SJSA1 (cell line): ENCODE measurements at places on chromosomes 5 and 9. TPM values are rescaled to one million over a fixed set of nuclear protein-coding genes. Genes with fewer than 3 reads are reported as not detected.

- no peak for DNase-seq
These were observed 19.0 kb downstream of the C9orf152 start for GRCh38 chr9:110188991-110189390.

DNA sequence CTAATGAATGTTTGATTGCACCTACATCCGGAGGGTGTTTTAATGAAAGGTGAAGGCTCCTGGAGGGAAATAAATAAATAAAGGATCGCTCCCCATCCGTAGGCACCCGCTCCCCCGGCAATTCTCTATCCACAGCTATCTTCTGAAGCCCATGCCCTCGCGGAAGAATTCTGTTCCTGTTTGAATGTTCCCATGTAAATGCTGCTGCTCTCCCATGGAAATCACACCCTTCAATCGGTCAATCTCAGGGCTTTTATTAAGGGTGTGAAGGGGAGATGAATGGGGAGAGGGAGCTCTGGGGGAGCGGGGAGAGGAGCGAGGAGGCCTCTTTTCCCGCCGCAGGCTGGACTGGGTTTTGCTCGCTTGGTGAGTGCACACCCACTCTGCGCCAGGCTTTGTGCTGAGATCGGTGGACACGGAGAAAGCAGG lies 21.1 kb upstream of the ARAP3 start:
- no peak for DNase-seq

DNA sequence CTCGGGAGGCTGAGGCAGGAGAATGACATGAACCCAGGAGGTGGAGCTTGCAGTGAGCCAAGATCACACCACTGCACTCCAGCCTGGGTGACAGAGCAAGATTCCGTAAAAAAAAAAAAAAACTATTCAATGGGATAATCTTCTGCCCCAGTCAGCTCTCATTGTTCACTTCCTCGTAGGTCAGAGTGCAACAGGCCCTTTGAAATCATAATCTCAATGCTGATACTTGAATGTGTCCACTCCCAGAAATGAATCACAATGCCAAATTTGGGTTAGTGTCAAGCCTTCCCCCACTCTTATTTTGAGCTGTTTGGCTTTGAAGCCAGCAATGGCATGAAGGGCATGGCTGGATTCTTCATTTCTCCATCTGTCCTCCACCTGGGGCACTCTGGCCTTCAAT lies 610.3 kb upstream of the KLF4 start:
- DNase-seq: no peak

GRCh38 chr5:100904259-100904861 lies 1.3 kb upstream of the ST8SIA4 start:
- DNase-seq: no peak

DNA sequence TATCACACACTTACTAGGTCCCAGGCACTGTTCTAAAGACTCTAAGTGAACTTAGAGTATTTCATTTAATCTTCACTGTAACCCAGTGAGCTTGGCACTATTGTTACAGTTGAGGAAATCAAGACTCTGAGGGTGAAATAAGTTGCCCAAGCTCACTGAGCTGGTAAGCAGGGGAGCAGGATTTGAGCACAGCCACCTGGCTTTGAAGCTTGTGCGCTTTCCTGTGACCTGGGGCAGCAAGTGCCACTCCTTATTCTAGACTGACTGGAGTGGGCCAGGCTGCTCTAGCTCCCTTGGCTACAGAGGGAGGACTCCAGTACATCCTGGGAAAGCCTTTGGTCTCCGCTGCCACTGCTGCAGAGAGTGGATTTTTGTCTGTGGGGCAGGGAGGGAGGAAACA lies 50.0 kb downstream of the RGS3 start:
- DNase-seq: no peak

DNA sequence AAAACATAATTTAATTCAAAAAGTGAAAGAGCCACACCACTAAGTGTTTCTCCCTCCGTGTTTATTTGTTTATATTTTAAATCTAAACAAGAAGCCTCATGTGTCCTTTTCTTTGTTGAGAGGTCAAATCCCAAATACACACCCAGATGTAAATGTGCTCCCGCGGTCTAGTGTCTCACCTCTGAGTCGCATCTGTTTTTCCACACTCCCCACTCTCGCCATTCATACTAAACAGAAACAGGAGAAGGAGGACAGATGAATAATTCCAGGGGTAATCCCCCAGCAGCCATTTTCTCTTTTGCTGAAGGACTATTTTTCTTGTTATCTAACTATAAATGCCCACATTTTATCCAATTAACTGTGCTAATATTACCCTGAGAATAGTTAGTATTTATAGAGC lies 361.6 kb upstream of the RIOK2 start:
- DNase-seq: no peak

DNA sequence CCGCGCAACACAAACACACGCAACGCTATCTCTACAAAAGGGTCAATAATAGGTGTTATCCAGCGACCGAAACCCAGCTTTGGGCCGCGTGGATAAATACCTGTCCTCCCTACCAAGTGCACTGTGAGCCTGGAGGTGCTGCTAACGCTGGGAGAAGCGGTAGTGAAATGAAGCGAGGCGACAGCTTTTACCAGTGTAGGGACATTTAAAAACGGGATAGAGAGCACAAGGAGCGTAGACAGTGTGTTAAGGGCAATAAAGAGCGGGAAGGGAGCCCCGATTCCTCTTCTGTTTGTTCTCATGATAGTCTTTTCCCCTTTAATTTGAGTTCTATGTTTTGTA lies 421 bp upstream of the DEPDC1B start:
- no peak for DNase-seq

DNA sequence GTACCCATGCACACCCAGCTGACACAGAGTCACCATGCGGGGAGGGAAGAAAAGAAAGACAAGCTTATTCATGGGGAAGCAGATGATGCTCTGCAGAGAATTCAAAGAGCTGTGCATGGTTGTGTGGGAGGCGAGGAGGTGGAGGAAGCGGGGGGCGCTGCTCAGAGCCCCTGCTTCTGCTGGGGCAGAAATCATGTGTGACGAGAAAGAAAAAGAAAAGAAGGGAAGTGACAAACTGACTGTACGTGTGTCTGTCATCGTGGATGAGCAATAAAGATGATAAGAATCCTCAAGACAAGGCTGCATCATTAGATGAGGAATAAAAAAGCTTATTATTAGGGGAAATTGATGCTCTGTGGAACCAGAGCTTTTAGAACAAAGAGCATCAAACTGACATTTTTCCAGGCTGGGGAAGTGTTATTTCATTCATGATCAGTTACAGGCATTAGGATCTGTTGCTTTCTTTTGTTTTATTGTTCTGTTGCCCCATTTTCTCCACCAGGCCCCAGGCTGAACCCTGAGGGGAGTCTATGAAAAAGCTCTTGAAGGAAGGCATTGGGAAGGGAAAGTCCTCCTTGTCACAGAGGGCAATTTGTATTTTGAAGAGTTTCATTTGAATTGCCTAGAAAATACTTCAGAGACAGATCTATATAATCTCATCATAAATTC lies 20.3 kb upstream of the SH3RF2 start:
- no peak for DNase-seq

DNA sequence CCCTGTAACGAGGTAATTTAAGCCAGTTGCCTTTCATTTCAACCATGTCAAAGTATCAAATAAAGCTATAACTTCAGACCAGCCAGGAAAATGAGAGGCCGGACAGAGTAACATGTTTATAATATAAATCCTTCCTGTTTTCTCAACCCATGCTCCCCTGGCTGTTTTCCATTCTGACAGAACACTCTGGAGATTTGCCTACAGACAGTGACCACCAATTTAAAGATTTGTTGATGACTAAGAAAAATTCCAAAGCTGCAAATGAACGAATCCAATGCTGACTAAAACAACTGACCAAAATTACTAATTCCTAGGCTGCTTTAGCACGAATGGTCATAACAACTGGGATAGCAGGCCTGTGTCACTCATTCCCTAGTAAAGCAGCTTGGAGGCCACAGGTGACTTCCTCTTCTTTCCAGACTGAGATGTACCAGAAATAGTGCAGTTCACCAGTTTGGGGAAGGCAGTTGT lies 141.4 kb downstream of the AOPEP start:
- DNase-seq: peak; percentile 68

DNA sequence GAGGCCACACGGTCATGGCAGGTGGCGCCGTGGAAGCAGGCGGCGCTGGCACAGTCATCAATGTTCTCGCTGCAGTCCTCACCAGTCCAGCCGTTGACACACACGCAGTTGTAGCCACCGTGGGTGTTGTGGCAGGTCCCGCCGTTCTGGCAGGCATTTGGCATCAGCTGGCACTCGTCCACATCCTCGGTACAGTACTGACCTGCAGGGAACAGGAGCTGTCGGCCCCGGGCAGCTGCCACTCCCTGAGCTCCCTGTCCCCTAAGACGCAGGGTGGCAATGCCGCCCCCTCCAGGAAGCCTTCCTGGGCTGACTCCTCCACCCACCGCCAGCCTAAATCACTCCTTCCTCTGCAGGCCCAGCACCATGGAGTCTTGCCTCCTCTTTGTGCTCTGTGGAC lies 27.2 kb downstream of the NOTCH1 start:
- DNase-seq: no peak

GRCh38 chr5:111670826-111671492 lies 86.0 kb downstream of the NREP start:
- no peak for DNase-seq

DNA sequence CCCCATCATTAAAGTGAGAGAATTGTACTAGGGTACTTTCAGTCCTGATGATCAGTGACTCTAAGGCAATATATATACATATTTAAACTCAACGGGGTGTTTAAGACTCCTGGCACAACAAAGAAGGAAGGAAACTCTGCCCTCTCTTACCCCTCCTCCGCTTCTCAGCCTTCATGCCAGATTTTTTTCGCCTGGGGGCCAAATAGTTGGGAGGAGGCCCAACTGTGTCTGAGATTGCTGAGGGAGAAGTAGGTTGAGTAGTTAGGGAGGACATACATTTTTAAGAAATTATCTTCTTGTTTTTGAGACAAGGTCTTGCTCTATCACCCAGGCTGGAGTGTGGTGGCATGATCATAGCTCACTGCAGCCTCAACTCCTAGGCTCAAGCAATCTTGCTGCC lies 127.7 kb upstream of the SHB start:
- DNase-seq: no peak

GRCh38 chr9:130535818-130536521 lies 43.4 kb upstream of the FUBP3 start:
- DNase-seq: no peak

GRCh38 chr9:114283551-114284111 lies 39.3 kb upstream of the ORM1 start:
- no peak for DNase-seq

DNA sequence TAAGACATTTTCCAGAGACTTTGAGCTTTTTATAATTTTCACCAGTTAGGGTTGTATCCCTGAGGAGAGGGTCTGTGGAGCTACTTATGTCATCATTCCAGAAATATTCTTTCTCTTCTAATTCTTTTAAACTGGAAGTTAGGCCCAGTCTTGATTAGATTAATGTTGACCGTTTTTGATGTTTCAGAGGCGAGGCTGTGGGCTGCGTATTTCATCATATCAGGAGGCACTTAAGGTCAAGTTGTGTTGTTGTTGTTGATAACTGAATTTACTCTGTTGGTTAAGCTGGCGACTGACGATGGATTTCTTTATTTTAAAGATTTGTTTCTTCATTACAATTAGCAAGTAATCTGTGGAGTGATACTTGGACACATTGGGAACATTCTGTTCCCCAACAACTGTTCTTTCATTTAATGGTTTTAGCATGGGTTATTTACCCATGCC lies 20.1 kb downstream of the IPO11 start:
- no peak for DNase-seq

- no peak for DNase-seq
These were observed 4.1 kb downstream of the BAG1 start for GRCh38 chr9:33260372-33260771.

- no peak for DNase-seq
These were observed 94.3 kb upstream of the LRRTM2 start for GRCh38 chr5:138969323-138970002.

DNA sequence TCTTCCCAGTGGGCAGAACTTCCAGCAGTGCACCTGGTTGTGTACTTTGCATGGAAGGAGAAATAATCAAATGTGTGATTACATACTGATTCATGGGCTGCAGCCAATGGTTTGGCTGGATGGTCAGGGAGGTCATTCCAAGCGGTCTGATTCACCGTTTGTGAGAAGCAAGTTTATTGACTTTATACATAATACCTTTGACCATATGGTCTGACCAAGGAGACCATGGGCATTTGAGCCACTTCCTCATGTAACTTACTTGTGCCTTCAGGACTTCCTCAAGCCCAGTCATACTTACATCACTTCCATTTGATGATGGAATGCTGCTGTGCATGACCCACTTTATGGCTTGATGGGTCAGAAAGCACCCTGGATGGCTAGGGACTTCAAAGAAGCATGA lies 41.1 kb downstream of the DAP start:
- peak; percentile 85 for DNase-seq

- no peak for DNase-seq
These were observed 61.0 kb downstream of the FBXW11 start for GRCh38 chr5:171945476-171945875.

GRCh38 chr9:134863306-134863902 lies 17.2 kb upstream of the FCN2 start:
- peak; percentile 31 for DNase-seq

GRCh38 chr5:62284946-62285891 lies 20.8 kb upstream of the KIF2A start:
- DNase-seq: no peak

The HAPLN1 gene
- 1.2 and 3.3 TPM in 2 replicates for total RNA-seq

The PCDHGC5 gene
- total RNA-seq: 0.21 TPM in 1 of 2 replicates, not detected in the other

The RANBP17 gene
- 21.1 and 24.6 TPM in 2 replicates for total RNA-seq

The AIF1L gene
- total RNA-seq: 0.19 and 0.61 TPM in 2 replicates

The CMYA5 gene
- total RNA-seq: 0.05 and 0.06 TPM in 2 replicates

The TMEM215 gene
- total RNA-seq: not detected in 2 replicates

The TMEM250 gene
- total RNA-seq: 25.8 and 27.8 TPM in 2 replicates

The EGFLAM gene
- 0.08 TPM in 1 of 2 replicates, not detected in the other for total RNA-seq

The FGFR4 gene
- total RNA-seq: 1.3 and 4.1 TPM in 2 replicates

The GFI1B gene
- total RNA-seq: 0.05 TPM in 1 of 2 replicates, not detected in the other

The LEAP2 gene
- 0.37 and 5.5 TPM in 2 replicates for total RNA-seq

The LCN12 gene
- total RNA-seq: not detected in 2 replicates

The IFT74 gene
- 7.0 and 7.1 TPM in 2 replicates for total RNA-seq
